Ovary (tissue), 10 donors: ENCODE measurements at places on chromosomes 3 and 15. TPM values are rescaled to one million over a fixed set of nuclear protein-coding genes. Genes with fewer than 3 reads are reported as not detected.

SUSD5 gene
- 4.2 TPM for polyA plus RNA-seq

SCAANT1 gene
- not detected for polyA plus RNA-seq

GNAT1 gene
- not detected for polyA plus RNA-seq

PATL2 gene
- polyA plus RNA-seq: 2.3 TPM

IL5RA gene
- polyA plus RNA-seq: 0.07 TPM

SKOR1 gene
- 0.67 TPM for polyA plus RNA-seq

PTX3 gene
- polyA plus RNA-seq: 3.0 TPM

ZKSCAN7 gene
- 4.9 TPM for polyA plus RNA-seq

HCLS1 gene
- 11.6 TPM for polyA plus RNA-seq
